ENCODE measurements at places on chromosomes 4 and X.

- DNase-seq = no peak
Measured at GRCh38 chrX:107025545-107025944, 25.5 kb upstream of the MORC4 start.

DNA sequence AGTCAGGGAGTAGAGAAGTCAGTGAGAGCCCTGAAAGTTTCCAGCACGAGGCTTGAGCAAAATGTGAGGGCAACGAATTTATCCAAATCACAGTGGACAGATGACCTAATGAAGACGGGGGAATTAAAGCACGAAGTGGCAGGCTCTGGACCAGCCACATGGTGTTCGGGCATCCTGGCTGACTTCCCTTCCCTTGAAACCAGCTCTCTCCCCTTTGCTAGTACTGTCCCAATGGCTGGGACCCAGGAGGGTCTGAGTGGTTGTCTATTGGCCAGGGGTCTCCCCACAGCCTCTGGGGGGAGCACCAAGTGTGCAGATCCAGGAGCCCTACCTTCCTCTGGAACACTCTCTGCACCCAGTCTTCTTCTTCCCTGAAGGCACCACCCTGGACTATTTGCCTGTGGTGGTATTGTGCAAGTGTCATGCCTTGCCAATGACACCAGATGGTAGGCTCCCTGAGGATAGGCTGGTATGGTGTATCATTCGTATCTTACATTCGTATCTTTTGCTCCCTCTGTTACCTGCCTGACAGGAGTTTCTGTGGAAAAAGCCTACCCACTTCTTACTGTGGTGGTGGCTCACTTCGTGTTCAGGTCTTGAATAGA is 2.1 kb downstream of the APLN start:
- DNase-seq = peak; percentile 52

- no peak for DNase-seq
Measured at GRCh38 chr4:114922592-114922933, 190.9 kb downstream of the NDST4 start.

- no peak for DNase-seq
Measured at GRCh38 chrX:40867352-40867751, 132.0 kb upstream of the MED14 start.

DNA sequence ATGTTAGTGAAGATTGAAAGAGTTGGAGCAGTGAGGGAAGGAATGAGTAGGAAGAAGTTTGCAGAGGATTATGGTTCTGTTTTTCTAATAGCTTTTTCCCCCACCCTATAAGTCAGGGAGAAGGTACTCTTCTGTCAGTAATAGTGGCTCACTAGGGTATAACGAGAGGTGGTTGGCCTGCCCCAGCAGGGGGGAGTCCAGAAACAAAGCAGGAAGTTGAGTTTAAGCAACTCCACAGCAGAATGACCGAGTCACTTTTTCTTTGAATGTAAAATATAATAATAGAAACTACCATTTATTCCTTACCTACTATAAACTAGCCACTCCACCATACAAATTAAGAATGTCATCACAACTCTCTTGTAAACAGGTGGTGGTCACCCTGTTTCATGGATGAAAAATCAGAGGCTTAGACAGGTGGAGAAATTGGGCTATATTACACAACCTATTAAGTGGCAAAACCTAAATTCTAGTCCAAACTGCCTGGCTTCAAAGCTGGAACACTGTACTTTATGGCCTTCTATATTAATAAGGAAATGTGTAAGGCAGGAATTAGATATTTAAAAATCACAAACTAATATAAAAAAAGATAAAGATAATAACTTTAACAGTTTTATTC is 21.9 kb downstream of the AP1AR start:
- no peak for DNase-seq

DNA sequence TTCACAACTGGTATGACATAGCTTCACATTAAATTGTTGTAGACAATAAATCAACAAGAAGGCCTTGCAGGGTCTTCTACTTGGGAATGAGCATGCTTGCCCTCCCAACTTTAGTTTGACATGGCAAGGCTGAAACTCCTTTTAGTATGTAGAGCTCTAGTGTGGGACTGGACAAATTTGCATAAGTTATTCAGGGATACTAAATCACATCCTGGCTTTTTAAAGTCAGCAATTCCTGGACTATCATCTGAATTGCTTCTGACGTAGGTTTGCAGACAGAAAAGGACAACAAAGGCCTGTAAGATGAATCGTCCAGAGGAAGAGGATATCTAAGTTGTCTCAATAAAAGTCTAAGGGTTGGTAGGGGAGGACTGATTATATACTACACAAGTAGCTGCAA is 123.0 kb upstream of the MAGEB16 start:
- no peak for DNase-seq

- DNase-seq = no peak
Measured at GRCh38 chr4:147829401-147830101, 97.7 kb downstream of the ARHGAP10 start.

GRCh38 chr4:77699731-77700210 is 94.2 kb downstream of the CXCL13 start:
- no peak for DNase-seq

DNA sequence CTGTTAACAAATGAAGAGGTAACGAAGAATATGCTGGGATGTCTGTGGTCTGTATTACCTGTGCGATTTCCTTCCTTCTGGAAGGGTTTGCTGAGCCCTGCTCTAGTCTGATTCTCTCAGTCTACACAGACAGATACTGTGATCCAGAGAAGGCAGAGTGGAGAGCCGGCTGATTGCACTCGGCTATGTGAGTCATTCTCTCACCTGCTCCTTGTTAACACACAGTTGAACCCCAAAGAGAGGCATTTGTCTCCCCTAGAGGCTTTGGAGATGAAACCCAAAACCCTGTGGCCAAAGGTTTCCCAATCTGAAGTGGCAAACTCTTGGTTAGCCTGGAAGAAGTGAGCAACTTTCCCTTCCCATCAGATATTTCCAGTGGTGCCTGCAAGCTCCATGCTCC is 78.1 kb upstream of the GPC4 start:
- no peak for DNase-seq

DNA sequence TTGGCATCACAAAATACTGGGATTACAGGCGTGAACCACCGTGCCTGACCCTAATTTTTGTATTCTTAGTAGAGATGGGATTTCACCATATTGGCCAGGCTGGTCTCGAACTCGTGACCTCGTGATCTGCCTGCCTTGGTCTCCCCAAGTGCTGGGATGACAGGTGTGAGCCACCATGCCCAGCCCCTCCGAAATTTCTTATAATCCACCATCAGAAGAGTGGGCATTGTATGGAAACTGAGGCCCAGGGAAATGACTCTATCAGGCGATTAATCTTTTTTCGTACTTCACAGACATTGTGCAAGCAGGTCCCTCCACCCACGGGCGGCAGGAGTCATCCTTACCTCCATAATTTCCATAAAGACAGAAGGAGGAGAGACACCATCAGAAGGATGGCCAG is 16.0 kb downstream of the CRLF2 start:
- no peak for DNase-seq

GRCh38 chr4:152935631-152936445 is at the start of gene FHDC1:
FHDC1 (plus strand) TSS chr4:152936323; CDS start chr4:152943058, 6,735 bp downstream.
- DNase-seq = no peak

- DNase-seq = no peak
Measured at GRCh38 chr4:27094783-27095182, 234.1 kb downstream of the STIM2 start.

DNA sequence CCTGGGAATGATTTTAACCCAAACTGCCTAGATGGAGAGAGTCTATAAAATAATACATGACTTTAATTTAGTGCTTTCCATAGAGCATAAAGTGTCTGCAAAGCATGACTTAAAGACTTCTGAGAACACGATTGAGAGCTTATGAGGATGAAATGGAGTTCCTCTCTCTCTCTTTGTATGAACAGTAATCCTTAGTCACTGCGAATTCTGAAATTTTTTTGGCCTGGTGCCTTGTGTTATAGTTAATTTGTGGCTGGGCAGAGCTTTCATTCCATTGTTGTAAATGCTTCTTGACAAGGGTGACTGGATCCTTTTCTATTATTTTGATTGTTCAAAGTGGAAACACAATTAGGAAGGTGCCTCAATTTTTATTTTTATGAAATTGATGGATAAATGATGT is 179.5 kb downstream of the CEP135 start:
- DNase-seq = no peak

DNA sequence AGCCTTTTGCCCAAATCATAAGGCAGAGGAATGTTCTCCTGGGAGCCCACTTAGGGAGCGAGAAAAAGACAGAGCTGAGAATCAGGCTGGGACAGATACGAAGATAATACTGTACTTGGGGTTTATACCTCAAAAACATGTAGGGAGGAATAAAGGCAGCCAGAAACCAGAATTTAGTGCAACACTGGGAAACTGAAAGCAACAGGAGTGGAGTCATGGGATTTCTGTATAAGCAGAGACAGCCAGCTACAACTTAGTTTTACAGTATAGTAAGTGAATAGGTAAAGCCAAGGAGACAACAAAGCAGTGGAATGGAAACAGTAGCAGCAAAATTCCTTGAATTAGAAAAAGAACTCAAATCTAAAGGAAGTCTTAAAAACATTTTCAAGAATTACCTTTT is 413.2 kb downstream of the FAT4 start:
- DNase-seq = no peak

GRCh38 chr4:102817021-102817605 is 10.2 kb downstream of the UBE2D3 start:
- no peak for DNase-seq

DNA sequence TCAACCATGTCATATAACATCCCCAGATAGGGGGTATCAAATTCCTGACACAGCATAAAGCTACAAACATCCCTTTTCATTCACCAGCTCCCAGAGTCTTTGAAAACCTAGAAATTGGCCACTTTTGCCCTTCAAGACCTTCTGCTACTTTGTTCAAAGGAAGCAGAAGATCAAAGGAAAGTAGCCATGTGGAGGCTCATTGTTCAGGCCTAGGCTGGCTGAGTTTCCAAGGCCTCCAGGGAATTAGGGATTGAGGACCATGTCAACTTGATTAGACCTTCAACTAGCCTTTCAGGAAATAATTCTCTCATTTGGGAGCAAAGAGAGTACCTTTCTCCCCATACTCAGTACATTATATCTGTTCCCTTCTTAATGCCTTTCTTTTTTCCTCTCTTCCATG is 66.8 kb upstream of the ATXN3L start:
- no peak for DNase-seq

GRCh38 chr4:138627096-138627495 is 384.9 kb upstream of the SLC7A11 start:
- no peak for DNase-seq

GRCh38 chr4:96390404-96390803 is 550.5 kb downstream of the PDHA2 start:
- no peak for DNase-seq
